ENCODE measurements at places on chromosomes 2 and 18. TPM values are rescaled to one million over a fixed set of nuclear protein-coding genes. Genes with fewer than 3 reads are reported as not detected.

Gene EFEMP1
- 10.0 TPM for total RNA-seq

- DNase-seq: no peak
Measured at GRCh38 chr2:232281858-232282507, 96.6 kb upstream of the ALPP start.

GRCh38 chr2:108082978-108083377 is 96.7 kb downstream of the SLC5A7 start:
- no peak for DNase-seq

Gene COL4A3
- 3.9 TPM for total RNA-seq

DNA sequence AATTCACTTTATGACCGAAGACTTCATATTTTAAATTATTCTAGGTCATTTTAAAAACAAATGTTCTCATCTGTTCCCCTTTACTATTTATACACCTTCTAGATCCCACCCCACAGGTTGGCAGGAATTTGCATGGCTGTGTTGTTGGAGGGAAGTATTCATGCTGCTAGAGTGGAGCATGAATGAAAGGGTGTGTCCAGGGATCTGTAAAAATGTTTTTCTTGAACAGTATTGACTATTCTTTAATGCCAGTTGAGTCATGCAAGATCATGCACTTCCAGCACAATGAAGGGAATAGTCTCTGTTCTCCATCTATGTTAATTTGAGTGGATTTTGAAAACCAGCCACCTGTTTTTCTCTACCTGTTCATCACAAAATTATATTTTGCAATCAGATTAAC is 52.0 kb upstream of the COL3A1 start:
- no peak for DNase-seq

DNA sequence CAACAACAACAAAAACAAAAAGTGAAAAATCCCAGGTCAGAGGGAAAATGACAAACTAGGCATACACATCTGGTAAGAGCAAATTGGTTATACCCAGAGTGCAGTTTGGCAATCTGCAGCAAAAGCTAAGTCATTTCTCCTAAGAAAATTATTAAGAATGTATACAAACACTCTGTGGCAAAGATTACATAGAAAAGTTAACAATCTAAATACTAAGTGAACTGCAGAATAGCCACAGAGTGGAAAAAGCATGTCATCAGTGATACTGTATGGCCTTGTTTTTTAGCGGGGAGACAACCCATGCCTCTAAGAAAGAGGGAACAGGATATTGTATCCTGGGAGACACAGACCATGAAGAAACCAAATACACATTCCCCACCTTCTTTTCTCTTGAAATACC is 136.0 kb upstream of the ITGB6 start:
- DNase-seq: no peak

DNA sequence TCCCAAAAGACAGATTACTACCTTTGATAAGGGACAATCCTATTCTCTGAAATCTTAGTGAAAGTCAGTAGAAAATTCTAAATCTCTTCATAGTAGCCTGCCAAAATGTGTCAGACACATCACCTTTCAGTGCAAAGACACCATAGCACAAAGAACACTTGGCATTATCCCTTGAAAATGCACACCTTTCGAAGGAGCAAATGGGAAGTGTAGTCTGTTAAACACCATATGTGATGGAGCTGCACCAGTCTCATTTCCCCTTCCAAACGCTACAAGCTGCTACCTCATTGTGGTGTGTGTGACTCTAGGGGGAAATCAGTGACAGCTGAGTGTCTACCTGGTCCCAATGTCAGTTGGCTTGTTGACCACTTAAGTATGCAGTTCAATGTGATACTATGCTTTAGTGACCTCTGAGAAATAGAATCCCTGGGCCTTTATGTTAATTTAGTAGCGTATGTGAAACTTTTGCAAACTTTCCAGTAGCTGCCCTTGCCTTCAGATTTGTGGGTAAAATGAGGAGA is 551.7 kb downstream of the ARHGAP15 start:
- DNase-seq: no peak
